ENCODE measurements at places on chromosomes 4 and X.

DNA sequence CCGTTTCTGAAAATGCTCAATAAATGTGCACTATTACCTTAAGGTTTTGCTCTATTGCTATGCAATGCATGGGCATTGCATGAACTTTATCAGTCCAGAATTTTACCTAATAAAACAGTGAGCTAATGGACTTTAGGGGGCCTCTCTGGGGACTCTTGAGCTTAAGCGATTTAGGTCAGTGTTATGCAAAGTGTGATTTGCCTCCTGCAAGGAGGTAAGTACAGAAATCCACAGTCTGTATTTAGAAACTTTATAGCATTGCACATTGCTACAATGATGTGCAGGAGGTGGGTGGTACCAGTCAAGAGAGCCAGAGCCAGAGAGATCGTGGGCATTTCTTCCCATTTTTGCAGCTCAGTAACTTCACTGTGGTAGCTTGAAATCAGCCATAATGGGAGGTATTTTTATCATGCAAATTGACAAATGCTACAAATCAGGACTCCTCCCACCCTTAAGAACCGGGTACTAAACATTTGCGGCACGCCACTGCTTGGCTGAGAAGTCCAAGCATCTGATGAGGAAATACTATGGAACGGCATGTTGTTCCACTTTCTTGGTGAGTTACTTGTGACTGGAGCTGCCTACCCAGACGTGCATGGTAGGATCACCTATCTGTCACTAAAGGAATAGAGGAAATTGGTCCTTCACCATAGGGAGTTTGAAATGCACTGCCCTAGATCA lies 174.6 kb upstream of the PGRMC2 start:
- no peak for DNase-seq

GRCh38 chr4:173556398-173557131 lies 26.5 kb upstream of the HAND2 start:
- DNase-seq: no peak

DNA sequence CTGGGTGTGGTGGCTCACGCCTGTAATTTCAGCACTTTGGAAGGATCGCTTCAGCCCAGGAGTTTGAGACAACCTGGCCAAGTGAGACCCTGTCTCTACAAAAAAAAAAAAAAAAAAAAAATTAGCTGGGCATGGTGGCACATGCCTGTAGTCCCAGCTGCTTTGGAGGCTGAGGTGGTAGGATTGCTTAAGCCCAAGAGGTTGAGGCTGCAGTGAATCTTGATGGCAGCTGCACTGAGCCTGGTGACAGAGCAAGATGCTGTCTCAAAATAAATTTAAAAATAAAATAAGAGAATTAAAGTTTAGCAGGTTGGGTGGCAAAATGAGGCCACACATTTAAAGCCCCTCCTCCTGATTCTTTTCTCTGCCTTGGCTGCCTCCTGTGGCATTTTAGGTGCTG lies 47.1 kb downstream of the HTT start:
- no peak for DNase-seq

DNA sequence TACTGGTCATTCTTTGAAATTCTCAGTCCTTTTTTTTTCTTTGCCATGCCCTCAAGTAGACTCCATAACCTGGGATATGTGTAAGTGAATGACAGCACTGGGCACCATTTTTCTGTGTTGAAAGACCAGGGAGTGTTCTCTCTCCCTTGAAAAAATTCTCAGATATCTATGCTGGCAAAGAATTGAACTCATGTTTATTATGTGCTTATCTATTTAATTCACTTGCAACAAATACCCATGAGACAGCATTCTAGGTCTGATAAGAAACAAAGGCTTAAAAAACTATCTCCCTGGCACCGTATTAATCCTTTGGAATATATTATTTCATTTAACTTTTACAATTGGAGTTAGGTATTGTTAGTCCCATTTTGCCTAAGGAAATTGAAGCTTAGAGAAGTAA lies 36.7 kb downstream of the LARP7 start:
- DNase-seq: peak; percentile 39

- no peak for DNase-seq
Observed at GRCh38 chrX:151153667-151154066, 22.7 kb upstream of the GPR50 start.

GRCh38 chrX:55489314-55490009 lies at the start of gene USP51:
Gene USP51, minus strand, starts transcription at chrX:55489848. Its CDS starts 909 bp downstream, at chrX:55488939.
- DNase-seq: peak; percentile 74

DNA sequence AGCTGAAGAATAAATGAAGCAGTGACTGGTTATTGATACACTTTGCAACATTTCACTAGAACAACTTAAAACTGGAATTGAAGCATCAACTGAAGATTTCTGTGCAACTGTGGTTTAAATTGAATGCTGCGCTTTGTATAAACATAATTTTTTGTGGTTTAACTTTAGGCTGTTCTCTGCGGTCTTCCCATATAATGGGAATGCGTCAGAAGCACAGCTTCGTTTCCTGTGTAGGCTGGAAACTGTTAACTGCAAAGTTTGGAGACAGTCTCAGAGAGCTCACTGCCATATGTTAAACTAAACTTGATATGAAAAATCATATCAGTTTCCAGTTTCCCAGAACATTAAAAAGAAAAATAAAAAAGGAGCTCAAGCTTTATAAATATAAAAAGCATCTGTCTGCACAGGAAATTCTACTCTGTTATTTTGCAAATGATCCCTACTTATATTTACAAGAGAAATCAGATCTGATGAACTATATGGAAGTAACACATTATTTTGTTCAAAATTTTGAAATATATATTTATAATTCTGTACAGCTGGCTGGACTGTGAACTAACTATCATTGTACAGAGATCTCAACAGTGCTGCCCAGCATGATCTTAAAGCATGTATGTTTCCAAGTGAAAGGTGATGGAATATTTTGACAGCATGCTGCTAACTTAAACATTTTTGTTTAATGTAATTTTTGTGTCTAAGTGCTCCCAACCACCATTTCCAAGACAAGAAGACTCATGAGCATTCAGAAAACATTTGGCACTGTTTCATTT lies 139.9 kb downstream of the NDST3 start:
- no peak for DNase-seq

- DNase-seq: no peak
Observed at GRCh38 chrX:140949233-140949632, 53.2 kb upstream of the SPANXB1 start.

DNA sequence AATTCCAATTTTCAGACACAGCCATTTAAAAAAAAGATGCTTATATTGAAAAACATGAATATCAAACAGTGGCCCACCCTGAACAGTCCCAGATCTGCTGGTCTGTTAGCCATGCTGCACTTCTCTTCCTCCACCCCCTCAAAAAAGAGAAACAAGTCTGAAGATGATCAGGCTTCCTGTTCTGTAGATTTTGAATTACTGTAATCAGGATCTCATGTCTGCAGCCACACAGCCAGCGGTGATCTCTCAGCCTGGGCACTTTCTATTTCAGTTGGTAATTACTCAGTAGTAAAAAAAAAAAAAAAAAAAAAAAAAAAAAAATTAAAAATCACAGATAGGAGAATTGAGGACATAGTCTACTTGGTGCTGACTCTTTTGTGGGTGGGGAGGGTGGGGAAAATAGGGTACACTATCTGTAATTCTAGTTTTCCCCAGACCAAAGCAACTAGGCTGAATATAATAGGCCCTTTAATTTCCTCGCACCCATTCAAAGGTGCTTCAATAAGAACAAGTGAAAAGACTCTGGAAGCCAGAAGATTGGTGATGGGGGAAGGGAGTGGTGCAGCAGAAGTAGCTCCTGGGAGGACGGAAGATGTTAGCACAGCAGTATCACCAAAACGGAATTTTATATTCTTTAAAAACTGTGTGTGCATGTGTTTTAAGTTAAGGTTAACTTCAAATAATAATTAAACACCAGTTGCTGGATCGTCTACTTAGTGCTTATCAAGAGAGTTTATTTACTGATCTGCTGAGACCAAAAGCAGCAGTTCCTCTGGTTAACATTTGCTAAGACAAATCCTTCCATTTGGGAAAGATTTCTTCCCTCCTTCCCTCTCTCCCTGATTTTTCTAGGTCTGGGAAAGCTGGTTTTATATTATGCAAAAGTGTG lies 47.0 kb downstream of the SPRY1 start:
- no peak for DNase-seq

GRCh38 chrX:31130457-31131220 lies 58.8 kb upstream of the FTHL17 start:
- DNase-seq: no peak

- no peak for DNase-seq
Observed at GRCh38 chrX:57227691-57228090, 58.8 kb upstream of the FAAH2 start.

DNA sequence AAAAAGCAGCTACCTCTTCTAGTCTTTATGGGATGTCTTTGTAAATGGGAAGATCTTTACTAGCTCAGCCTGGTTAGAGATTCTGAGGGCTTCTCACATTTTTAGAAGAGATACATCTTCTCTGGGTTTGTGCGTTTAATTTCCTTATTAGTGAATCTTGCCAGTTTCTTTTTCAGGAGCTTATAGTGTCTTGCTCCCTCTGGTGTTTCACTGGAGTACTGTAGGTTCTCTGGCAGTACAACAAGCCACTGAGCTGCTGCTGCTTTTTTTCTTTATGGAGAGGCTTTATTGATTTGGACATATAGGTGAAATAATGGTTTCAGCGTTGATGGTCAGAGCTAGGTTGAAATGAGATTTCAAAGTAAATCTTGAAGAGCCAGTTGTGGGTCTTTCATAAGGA lies 82.9 kb downstream of the LAS1L start:
- peak; percentile 5 for DNase-seq

- peak; percentile 52 for DNase-seq
Observed at GRCh38 chr4:159273141-159273438, 170.2 kb downstream of the RAPGEF2 start.
